ENCODE measurements at places on chromosomes 4 and X. TPM values are rescaled to one million over a fixed set of nuclear protein-coding genes. Genes with fewer than 3 reads are reported as not detected.

Gene COX7B2
- not detected for total RNA-seq

Gene TCEAL5
- total RNA-seq = not detected

Gene PROM1
- total RNA-seq = 0.30 TPM

Gene RHOXF1
- total RNA-seq = not detected

Gene SSX1
- total RNA-seq = not detected

Gene SGMS2
- 86.9 TPM for total RNA-seq

Gene SEL1L3
- 138 TPM for total RNA-seq

Gene PPP4R3C
- total RNA-seq = not detected

Gene CYSLTR1
- not detected for total RNA-seq

Gene NAA11
- total RNA-seq = not detected

Gene MBTPS2
- total RNA-seq = 5.5 TPM

Gene NPNT
- not detected for total RNA-seq

Gene TLR3
- 0.65 TPM for total RNA-seq

Gene PCDH18
- total RNA-seq = 9.7 TPM

Gene NUDT11
- total RNA-seq = 5.6 TPM

Gene SLC49A3
- total RNA-seq = 5.2 TPM

Gene GABRA4
- not detected for total RNA-seq

Gene CYTL1
- total RNA-seq = 204 TPM

Gene PASD1
- total RNA-seq = not detected

Gene GPR143
- 5.5 TPM for total RNA-seq

Gene TREX2
- 0.91 TPM for total RNA-seq

Gene HAND2
- total RNA-seq = 0.46 TPM

Gene BEND2
- not detected for total RNA-seq

Gene USP17L19
- not detected for total RNA-seq

Gene OFD1
- 6.2 TPM for total RNA-seq

Gene MEPE
- not detected for total RNA-seq

Gene VCX3A
- total RNA-seq = not detected

Gene KLHL34
- total RNA-seq = not detected

Gene LRCH2
- 4.2 TPM for total RNA-seq

Gene WDR45
- 24.0 TPM for total RNA-seq

Gene DDX53
- not detected for total RNA-seq

Gene LDB2
- 90.6 TPM for total RNA-seq

Gene TRPC5OS
- not detected for total RNA-seq

Gene G6PD
- 56.7 TPM for total RNA-seq

Gene ODAPH
- not detected for total RNA-seq

Gene TBX22
- not detected for total RNA-seq
